NCI-H524 treated with DMSO at 0.1 percent for 48 hours (cell line): ENCODE measurements at places on chromosomes 12 and 14.
A peak's percentile ranks its signal among the peaks of the same experiment; 100 is the strongest.

DNA sequence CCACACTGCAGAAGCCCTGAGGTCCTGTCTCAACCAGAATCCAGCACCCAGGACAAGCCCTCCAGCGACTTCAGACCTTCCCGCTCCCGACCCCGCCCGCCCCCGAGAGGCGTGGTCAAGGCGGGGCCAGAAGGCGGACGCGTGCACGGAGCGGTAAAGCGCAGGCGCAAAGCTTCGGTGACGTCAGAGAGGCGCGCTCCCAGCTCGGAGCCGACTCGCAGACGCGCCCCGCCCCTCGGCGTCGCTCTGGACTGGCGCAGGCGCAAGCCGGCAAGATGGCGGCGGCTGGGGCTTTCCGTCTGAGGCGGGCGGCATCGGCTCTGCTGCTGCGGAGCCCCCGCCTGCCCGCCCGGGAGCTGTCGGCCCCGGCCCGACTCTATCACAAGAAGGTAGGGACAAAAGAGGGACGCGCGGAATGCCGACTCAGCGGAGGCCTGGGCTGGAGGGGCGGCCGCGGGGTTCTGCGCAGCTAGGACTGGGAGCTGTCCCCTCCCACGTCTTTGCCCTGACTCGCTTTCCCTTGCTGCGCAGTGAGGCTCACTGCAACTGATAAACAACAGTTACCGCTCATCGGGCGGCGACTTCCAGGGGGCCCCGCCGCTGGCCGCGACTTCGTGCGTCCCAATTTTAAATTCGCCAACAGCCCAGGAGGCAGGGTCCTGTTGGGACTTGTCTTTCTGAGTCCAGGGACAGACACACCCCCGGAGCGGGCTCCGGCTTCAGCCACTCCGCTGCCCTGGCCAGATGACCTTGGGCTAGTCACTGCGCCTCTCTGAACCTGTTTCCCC, at the start of gene ISCU:
Gene ISCU, plus strand, starts transcription at position 249 of the 788 bp plus-strand sequence. Its CDS starts 27 bp downstream, at position 276.
- peak; percentile 67 for DNase-seq

- no peak for DNase-seq
These were observed 54.8 kb downstream of the RDH12 start for GRCh38 chr14:67756496-67756895.

- DNase-seq = no peak
These were observed 267.2 kb downstream of the PAWR start for GRCh38 chr12:79423560-79423959.

DNA sequence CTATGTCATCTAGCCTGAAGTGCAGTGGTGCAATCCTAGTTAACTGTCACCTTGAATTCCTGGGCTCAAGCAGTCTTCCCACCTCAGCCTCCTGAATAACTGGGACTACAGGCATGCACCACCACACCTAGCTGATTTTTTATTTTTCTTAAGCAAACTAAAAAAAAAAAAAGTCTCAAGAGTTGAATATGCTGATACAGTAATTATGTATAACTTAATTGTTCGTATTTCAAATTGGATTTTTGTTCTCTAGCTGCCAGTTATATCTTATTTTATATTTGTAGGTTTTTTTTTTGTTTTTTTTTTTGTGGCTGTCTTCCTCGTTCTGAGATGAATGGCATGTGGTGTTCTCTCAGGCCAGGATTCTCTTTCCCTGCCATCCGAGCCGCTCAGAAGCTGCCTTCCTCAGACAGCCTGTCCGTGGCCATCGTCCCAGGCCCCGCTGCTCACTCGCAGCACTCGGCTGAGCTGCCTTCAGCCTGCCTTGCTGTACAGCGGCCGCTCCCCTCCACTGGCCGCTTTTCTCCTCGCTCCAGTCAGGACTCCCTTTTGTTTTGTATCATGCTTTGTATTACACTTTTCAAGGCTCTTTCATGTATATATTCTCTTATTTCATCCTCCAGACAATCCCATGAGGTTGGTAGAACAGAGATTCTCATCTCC, 53.3 kb downstream of the WDR20 start:
- no peak for DNase-seq

- no peak for DNase-seq
These were observed 400.8 kb downstream of the GXYLT1 start for GRCh38 chr12:41743835-41744234.

GRCh38 chr14:77123381-77124325, 17.9 kb downstream of the ZDHHC22 start:
- no peak for DNase-seq

GRCh38 chr14:19974844-19975243, 547 bp upstream of the OR4K15 start:
- no peak for DNase-seq

DNA sequence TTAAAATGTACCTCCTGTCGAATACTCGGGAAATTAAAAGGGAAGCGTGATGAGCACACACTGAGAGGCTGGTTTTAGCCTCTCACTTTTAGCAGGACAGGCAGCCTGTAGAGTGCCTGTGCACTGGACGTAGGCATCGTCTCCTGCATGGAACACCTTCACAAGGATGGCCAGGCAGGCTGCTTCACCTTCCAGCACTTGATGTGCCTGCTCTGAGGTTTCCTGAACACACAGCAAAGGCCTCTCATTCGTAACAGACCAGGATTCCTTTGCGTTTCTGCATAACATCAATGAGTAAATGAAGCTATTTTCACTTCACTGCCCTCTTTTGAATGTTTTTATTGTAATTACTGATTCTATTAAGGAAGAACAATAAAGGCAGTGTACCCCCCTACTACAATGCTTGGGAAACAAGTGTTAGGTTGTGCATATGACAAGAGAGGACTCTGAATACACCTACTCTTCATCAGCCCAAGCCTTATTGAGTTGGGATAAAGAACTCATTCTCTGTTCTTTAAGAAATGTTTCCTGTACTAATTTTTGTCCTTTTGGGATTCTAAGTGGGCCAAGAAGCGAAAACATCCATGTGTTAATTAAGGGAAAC, 1077.6 kb upstream of the FOXG1 start:
- no peak for DNase-seq

DNA sequence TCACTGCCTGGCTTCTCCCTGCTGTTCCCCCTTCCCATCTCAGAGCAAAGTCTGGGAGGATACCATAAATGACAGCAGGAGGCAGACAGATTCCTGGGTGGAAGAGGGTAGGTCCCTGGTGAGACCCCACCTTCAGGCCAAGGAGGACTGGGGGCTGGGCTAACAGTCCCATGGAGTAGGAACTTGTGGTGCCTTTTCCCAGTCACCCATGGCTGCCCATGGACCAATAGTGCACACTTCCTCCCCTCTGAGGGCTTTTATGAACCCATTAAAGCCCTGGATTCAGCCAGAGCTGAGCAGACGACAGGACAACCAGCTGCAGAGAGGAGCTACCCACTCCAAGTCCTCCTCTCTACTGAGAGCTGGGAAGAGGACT, 36.6 kb upstream of the OR5AU1 start:
- no peak for DNase-seq

GRCh38 chr14:93566065-93566693, 135.4 kb downstream of the UNC79 start:
- DNase-seq = no peak
